ENCODE measurements at places on chromosomes 5 and 9.

- DNase-seq: no peak
These were observed 34.4 kb upstream of the SLC25A51 start for GRCh38 chr9:37938121-37938891.

DNA sequence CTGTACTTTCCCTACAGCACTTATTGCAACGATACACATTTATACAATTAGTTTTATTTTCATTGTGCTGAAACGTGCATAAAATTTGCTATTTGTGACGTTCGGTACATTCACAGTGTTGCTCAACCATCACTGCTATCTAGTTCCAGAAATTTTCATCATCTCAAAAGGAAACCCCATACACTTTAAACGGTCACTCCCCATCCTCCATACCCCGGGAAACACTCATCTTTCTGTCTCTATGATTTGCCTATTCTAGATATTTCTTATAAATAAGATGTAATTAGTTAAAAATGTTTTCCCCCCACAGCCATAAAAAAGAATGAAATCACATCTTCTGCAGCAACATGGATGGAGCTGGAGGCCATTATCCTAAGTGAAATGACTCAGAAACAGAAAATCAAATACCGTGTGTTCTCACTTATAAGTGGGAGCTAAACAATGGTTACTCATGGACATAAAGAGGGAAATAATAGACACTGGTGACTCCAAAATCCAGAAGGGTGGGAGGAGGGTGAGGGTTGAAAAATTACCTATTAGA lies 40.2 kb upstream of the TEX48 start:
- DNase-seq: no peak

DNA sequence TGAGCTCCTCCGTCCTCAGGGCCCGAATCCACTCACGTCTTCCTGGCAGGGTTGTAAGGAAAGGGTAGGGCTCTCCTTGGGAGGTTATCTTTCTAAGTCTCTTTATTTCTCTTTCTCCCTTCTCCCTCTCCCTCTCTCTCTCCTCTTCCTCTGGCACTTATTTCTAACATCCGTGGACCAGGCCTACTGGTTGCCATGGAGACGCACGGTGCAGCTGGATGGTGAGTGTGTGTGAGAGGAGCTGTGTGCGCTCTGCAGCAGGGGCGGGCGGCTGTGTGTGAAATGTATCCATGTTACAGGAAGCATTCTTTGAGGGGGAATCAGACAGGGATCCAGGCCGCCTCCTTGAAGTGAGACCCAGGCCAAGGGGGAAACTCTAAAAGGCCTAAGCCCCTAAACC lies 32.2 kb downstream of the PCDH1 start:
- DNase-seq: no peak

- DNase-seq: no peak
These were observed 7.5 kb upstream of the PFDN1 start for GRCh38 chr5:140310434-140310833.

GRCh38 chr5:113052041-113052795 lies 75.6 kb downstream of the DCP2 start:
- DNase-seq: no peak

DNA sequence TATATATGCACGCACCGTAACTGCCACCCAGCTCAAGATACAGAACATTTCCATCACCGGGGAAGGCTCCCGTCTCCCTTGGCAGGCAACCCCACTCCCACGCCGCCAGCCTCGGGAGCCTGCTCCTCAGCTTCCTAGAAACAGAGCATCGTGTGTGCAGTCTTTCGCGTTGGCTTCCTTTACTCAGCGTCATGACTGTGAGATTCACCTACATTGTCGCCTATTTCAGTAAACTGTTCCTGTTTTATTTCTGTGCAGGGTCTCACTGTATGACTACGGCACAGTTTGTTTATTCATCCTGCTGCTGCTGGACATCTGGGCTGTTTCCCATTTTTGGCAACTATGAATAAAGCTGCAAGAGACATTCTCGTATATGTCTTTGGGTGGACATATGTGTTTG lies 90.7 kb downstream of the STK10 start:
- DNase-seq: no peak

DNA sequence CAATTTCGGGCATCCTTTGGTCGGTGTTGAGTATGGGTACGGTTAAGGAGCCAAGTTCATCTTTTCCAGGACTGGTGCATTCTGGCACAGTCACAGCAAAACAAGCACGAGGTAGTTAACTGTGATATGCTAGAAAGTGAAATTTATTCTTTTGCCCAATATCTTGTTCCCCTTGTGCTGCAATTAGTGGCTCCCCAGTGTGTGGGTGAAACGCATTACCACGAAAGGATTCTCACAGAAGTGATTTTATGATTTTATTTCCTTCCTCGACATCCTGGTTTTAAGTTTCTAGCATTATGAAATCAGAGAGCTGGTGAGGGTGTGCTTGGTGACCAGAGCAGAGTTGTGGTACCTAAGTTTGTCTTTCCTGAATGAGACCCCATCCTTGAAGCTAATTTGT lies 1.5 kb downstream of the FRMPD1 start:
- DNase-seq: no peak

DNA sequence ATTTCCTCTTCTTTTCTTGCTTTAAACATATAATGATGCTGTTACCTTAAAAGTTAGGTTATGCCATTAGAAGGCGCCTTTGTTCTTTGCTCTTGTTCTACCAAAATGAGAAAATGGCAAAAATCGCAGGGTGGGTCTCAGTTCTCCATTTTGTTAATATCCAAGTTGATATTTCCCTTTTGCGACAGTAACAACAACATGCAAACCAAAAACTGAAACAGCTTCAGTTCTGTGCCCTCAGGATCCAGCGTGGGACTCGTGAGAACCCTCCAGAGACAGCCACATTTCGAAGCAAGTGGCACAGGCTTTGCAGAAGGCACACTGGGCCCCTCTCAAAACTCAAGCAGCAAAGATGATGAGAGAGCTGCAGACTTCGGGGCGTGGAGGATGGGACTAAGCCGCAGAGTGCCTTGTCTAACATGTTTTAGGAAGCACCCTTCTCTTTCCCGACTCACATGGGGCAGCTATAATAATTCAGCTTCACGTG lies 33.0 kb upstream of the LCP2 start:
- no peak for DNase-seq

GRCh38 chr5:37889612-37890317 lies 49.9 kb upstream of the GDNF start:
- DNase-seq: no peak

DNA sequence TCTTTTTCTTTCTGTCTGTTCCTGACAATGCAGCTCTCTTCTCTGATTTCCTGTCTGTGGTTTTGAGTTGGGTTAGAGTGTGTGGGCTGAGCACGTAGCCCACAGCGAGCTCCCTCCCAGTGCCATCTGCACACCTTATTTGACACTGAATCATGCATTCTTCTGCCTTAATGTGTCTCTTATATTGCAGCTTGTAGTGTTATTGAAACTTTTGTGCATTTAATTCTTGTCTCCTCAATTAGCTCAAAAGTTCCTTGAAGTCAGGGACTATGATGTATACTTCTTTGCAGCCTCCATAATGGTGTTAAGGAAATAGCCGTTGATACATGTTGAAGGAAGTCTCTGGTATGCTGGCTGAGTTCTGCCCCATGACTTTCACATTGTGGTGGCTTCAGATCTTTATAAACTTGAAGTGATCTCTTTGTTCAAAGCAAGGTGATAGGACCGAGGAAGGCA lies 576.2 kb upstream of the CLINT1 start:
- no peak for DNase-seq

GRCh38 chr9:38138276-38138675 lies 69.2 kb upstream of the SHB start:
- DNase-seq: no peak

DNA sequence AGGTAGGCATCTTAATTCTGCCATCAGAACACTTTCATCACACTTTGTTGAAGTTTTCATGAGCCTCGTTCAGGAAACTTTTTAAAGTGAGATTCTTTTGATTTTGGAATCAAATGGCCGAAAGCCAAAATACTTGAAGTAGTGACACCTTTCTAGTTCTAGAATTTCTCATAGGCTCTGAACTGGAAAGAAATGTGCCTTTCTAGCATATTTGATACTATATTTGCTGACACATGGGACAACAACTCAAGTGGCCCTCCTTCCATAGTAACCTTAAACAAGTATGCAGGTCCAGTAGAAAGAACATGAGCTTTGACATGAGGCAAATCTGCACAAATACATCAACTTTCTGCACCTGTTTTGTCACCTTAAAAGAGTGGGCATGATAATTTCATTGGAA lies 22.0 kb upstream of the DMRTA1 start:
- DNase-seq: no peak

DNA sequence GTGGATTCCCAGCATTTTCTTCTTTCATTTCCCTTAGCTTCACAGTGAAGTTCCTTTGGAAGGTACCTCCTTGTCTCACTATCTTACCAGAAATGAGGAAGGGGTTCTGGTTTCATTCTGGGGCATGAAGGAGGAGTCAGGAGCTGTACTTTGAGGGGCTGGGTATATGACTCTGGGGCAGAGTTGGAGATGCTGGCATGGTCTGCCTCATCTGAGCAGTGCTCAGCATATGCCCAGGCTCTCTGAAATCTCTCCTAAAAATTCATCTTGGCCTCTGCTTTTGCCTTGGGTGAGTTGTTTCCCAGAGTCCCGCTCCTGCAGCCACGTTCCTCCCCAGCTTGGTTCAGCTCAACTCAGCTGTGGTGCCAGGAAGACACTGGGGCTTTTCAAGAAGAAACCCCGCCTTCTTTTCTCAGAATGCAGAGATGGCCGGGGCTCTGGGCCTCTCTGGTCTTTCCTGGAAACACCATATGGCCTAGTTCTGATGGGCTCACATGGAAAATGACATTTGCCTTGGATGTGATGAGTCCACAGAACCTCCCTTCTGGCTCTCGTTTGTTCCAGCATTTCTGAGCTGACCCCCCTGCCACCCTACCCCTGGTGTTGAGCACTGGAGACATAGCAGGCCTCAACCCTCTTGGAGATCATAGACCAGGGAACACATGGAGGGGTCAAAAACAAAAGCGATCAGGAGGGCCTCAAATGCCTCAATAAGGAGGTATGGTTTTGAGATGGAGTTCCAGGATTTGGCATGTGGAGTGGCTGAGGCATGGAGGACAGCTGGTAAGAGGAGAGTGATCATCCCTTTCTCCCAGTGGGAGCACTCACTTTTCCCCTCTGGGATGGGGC lies 12.0 kb upstream of the TGFBR1 start:
- DNase-seq: no peak
